ENCODE measurements at places on chromosomes 3 and 15.

DNA sequence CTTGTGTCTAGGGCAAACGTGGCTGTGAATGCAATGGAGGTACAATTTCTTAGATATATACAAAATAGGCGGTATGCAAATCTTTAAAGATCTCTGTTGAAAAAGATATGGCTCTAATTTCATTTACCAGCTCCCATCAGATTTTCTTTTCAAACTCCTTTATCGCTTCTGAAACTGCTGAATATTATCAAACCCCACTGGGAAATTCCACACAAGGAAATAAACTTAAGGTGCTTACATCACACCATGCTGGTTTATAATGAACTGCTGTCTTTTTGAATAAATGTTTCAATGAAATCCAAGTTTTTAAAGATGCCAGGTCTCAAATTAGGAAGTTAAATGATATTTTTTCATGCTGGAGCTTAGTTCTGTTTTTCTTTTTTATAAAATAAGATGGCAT, 102.5 kb upstream of the ICE2 start:
- no peak for DNase-seq

GRCh38 chr3:64225695-64226499, 631 bp upstream of the PRICKLE2 start:
- no peak for DNase-seq

DNA sequence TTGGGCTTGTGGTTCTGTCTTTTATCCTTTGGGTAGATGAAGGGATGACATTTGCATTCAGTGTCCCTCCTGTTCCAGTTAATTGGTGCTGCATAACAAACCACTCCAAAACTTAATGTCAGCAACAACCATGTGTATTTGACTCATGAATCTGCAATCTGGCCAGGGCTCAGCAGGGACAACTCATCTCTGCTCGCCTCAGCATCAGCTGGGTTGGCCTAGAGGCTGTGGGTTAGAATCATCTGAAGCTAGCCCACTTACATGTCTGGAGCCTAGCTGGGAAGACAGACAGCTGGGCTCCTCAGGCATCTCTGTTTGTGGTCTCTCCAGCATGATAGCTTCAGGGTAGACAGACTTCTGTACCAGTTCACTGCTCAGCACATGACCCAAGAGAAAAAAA, 92.0 kb downstream of the TMEM108 start:
- DNase-seq, result no peak

GRCh38 chr15:58576657-58577056, 144.9 kb downstream of the LIPC start:
- no peak for DNase-seq

DNA sequence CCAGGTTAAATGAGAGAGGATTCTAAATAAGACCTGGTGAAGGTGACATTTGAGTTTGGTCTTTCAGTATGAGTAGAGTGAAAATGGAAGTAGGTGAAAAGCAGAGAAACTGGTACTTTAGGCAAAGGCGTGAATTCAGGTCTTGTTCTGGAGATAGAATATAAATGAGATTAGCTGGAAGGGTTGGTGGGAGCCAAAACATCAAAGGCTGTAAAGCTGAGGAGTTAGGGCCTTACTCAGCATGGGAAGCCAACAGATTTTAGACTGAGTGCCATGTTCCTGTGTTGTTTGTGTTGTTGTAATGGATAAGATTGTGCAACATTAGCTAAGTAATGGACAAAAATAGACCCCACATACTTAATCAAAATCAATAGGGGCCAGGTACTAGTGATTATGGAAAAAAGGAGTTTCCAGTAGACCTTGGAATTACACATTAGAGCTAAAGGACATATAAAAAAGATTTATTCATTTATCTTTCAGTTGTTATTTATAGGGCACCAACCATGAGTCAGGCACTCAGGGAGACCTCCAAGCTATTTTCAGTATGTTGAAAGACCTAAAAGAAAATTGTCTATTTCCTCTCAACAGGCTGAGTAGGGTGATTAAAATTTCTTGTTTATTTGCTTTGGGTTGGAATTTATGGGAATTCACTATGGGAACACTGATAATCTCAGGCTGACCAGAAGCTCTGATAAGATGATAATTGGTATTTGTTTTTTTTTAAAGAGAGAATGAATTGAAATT, 20.8 kb downstream of the ARL14 start:
- DNase-seq, result no peak

GRCh38 chr3:62662677-62663076, 212.5 kb downstream of the CADPS start:
- no peak for DNase-seq

GRCh38 chr3:45762647-45763302, 33.6 kb downstream of the SLC6A20 start:
- no peak for DNase-seq

DNA sequence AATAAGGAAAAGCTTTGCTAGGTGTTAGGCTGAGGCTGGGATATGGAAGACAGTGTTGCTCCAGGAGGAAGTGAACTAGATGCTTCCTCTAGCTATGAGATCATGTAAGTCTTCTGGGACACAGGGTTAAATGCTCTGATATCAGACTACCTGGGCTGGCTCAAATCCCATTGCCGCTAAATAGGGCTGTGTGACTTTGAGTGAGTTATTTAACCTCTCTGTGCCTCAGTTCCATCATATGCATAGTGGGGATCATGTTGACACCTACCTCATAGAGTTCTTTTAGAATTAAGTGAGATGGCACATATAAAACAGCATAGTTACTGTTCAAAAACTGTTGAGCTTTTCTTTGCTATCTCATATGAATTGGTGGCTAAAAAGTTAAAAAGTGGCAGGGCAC, 12.6 kb downstream of the RPLP1 start:
- no peak for DNase-seq

GRCh38 chr3:122789585-122790273, 3.9 kb downstream of the HSPBAP1 start:
- DNase-seq, result no peak

- no peak for DNase-seq
Measured at GRCh38 chr3:165805946-165806561, 31.2 kb downstream of the BCHE start.

DNA sequence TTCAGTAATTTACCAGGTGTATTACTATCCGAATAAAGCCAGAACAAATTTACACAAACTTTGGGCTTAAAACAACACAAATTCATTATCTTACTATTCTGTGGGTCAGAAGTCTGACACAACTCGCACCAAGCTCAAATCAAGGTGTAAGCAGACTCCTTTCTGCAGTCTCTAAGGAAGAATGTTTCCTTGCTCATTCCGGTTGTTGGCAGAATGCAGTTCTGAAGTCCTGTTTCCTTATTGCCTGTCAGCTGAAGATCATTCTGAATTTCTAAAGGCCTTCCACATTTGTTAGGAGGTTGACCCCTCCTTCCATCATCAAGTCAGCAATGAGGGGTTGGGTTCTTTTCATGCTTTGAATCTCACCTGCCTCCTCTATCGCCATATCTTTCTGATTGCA, 183.2 kb downstream of the FHIT start:
- no peak for DNase-seq

GRCh38 chr3:190012314-190012782, 108.3 kb downstream of the P3H2 start:
- DNase-seq, result no peak

GRCh38 chr3:50157827-50158529, 2.9 kb downstream of the SEMA3F start:
- no peak for DNase-seq

GRCh38 chr3:81173514-81173913, 587.9 kb downstream of the GBE1 start:
- DNase-seq, result no peak

DNA sequence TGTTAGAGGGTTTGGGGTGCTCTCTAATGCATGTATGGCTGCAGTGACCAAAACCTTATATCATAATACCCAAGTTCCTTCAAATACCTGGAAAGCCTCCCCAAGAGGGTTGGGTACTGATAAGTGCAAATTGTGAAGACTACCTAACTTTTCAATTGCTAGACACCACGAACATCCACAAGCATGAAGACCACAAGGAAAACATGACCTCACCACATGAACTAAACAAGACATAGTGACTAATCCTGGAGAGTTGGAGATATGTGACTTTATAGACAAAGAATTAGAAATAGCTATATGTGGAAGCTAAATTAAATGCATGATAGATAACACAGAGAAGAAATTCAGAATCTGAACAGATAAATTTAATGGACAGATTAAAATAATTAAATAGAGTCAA, 23.9 kb upstream of the AADACL2 start:
- DNase-seq, result no peak

GRCh38 chr3:55327131-55327920, 159.8 kb downstream of the WNT5A start:
- DNase-seq, result no peak

DNA sequence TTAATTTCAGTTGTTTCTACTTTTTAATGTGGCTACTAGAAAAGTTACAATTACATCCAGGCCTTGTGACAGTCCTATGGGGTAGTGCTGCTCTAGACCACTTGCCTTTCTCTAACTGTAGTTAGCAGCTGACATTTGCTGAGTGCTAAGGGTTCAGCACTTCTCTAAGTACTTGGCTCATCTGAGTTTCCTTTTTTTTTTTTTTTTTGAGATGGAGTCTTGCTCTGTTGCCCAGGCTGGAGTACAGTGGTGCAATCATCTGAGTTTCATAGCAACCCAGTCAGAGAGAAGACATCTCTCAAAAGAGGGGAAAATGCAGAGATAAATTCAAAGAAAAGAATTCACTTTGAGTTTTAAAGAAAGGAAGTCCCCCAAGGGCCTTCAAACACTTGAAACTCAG, 130.8 kb downstream of the MYLK start:
- DNase-seq, result no peak

DNA sequence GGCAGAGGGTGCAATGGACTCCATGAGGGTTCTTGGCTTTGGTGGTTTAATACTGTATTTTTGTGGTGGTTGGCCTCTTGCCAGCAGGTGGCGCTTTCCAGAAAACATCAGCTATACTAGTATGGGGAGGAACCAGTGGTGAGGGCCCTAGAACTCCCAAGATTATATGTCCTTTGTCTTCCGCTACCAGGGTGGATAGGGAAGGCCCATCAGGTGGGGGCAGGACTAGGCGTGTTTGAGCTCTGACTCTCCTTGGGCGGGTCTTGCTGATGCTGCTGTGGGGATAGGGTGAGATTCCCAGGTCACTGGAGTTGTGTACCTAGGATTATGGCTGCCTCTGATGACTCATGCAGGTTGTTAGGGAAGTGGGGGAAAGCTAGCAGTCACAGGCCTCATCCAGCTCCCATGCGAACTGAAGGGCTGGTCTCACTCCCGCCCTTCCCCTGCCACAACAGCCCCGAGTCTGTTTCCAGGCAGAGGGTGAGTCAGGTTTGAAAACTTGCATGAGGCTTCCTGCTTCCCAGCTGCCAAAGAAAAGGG, 357.7 kb downstream of the OTOL1 start:
- peak; percentile 45 for DNase-seq

DNA sequence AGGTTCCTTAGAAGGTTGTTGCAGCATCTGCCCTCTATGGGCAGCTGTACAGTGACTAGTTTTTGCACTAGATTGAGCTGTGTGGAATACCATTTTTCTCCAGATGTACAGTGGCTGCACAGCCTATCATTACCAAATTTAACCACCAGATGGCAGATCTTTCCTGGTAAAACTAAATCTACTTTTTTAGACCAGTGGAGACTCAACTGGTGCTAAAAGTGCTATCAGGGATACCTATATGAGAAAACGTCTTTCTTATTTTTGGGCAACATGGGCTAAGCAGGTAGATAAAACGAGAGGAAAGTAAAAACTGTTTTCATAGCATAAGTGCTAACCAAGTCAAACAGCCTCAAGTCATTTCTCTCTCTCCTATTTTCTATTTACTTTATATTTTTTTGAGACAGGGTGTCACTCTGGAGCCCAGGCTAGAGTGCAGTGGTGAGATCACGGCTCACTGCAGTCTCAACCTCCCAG, 21.2 kb downstream of the IGSF10 start:
- peak; percentile 66 for DNase-seq

GRCh38 chr3:154678041-154678654, 248.2 kb upstream of the GPR149 start:
- DNase-seq, result no peak

- DNase-seq, result no peak
Measured at GRCh38 chr3:172586436-172586835, 63.2 kb upstream of the TNFSF10 start.

DNA sequence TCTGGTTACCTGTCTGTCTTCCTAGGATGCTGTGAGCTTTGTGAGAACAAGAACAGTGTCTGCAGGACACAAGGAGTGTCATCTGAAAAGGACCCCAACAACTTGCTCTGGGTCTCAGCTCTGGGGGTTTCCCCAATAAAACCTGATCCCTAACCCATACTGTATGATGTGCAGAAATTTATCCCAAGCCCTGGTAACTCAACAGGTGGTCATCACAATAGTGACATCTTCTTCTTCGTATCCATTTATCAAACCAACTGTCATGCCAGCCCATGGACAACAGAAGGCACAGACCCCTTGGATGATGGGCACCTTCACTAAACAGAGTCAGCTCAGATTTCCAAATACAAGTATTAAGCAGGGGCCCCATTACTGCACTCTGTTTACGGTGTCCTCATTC, 127.5 kb downstream of the UACA start:
- DNase-seq, result no peak

- no peak for DNase-seq
Measured at GRCh38 chr3:129596194-129597086, 10.0 kb downstream of the PLXND1 start.

- DNase-seq, result no peak
Measured at GRCh38 chr15:63079947-63080626, 37.5 kb downstream of the TPM1 start.

- no peak for DNase-seq
Measured at GRCh38 chr3:60920519-60920918, 330.7 kb downstream of the FHIT start.

DNA sequence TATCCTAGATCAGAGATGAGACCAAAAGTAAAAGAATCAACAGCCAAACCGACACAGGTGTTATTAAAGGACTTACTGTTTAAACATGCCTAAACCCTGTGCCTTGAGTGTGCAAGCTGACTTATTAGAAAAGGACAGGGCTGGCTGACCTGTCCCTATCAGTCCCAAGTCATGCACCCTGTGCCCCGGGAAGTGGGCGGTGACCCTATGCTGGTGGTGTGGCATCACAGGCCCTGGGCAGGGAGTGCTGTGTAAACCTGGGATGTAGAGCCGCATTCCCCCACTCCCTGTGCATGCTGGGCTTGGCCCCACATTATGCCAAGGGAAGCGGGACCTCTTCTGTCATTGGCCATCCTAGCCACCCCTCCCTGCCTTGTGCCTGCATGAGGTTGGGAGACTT, 10.6 kb downstream of the DNAJA4 start:
- no peak for DNase-seq

DNA sequence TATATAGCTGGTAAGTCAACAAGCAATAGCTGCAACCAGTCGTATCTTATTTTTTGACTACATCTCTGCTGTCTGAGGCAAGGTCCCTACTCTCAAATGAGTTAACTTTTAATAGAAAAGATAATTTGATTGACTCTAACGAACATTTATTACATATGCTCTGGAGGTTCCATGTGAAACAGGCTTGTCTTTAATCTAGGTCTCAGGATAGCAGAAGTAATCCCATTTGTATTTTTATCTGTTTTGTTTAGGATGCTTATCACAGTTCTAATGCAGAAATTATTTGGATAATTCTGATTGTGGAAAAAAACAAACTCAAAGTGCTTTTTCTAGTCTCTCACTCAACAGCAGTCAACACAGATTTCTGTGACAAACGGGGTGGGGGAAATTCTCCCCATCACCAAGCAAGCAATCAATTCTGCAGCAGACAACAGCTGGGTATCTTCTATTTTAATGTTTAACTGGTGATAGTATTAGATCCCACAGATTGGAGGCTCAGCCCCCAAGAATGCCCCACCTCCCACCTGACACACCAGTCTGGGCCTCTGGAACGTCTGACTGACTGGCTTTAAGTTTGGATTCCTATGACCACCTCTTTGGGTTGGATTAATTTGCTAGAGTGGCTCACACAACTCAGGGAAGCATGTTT, 58.8 kb downstream of the ITPR1 start:
- DNase-seq, result no peak

GRCh38 chr3:78913711-78914110, 854.1 kb downstream of the ROBO1 start:
- DNase-seq, result no peak

All from hematopoietic multipotent progenitor cell treated with erythropoietin and hydrocortisone succinate and interleukin-3 and kit ligand, for 8 days (in vitro differentiated cells).